SIG-M5 (cell line): ENCODE measurements at places on chromosomes 11 and 22.
A peak's percentile ranks its signal among the peaks of the same experiment; 100 is the strongest.

- DNase-seq: no peak
These were observed 32.0 kb upstream of the RELT start for GRCh38 chr11:73344191-73344607.

DNA sequence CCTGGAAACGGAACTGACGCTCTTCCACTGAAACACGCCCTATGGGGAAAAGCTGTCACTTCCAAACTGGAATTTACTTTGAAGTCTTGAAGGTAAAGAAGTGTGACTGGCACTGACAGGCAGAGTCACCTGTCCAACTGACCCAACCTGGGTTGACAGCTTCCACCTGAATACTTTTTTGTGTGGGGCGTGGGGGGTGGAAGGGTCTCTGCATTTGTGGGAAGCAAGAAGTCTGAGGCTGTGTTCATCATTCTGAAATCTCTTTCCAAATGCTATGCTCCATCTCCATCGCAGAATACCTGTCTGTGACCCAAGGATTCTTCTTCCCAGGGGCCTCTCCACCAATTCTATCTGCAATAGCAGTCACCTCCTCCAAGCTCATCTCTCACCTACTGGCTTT is 7.8 kb downstream of the IFT27 start:
- no peak for DNase-seq

DNA sequence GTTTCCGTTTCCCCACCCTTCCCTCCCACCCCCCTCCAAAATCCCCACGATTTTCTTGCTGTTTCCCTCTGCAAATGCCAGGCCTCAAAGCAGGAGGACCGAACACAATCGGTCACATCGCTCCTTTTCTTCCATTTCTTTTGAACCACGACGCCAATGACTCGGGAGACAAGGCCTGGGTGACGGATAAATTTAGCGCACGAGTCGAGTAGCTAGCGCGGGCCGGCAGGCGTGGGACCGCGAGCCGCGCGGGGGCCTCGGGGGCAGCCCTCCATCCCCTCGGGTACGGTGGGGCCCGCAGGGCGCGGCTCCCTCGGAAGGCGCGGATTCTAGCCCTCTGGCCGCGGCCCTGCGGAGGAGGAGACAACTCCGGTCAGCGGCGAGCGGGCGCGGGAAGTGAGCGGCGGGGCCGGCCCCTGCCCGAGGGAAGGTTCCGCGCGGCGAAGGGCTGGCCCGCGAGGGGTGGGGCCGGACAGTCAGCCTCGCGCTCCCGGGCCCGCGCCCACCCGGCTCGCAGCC is 414 bp downstream of the JOSD1 start:
- no peak for DNase-seq

GRCh38 chr11:111472228-111472627 is 40.0 kb downstream of the BTG4 start:
- DNase-seq: no peak

- DNase-seq: no peak
These were observed 663 bp downstream of the MRGPRG start for GRCh38 chr11:3217818-3218482.

DNA sequence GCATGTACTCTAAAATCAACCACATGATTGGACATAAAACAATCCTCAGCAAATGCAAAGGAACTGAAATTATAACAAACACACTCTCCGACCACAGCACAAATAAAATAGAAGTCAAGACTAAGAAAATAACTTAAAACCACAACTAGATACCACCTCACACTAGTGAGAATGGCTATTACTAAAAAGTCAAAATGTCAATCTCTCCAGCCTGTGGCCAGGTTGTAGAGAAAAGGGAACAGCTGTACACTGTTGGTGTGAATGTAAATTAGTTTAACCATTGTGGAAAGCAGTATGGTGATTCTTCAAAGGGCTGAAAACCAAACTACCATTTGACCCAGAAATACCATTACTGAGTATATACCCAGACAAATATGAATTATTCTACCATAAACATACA is 1025.7 kb upstream of the TENM4 start:
- DNase-seq: no peak

DNA sequence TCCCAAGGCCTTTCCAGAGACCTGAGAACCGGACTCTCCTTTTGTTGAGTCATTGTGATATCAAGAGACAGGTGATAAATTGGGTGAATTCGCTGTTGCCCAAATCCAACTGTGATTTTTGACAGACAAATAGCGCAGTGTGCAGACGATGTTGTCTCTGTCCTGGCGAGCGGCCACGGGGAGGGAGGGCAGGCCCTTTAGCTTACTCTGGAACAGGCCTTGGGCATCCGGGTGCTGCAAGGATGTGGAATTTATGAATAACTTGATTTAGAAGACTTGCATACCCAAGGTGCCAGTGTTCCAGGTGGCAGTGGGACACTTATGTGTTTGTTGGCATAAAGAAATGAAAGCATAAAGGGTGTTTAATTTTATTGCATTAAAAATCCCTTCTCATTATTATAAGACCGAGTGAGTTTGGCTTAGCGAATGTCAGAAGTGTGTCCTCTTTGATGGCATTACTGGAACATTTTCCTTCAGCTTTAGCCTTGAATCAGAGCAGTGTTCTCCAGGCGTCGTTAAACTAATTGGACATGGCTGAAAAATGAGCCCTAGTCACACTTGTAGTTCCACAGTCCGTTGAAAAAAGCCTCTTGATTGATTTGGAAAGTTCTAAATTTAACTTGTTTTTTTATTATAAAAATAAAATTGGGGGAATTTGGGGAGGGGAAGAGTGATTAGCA is 9.4 kb downstream of the LDLRAD3 start:
- no peak for DNase-seq

- peak; percentile 59 for DNase-seq
These were observed 556.1 kb downstream of the SOX6 start for GRCh38 chr11:15800111-15800800.

GRCh38 chr11:128761339-128761738 is 67.5 kb downstream of the FLI1 start:
- DNase-seq: no peak

DNA sequence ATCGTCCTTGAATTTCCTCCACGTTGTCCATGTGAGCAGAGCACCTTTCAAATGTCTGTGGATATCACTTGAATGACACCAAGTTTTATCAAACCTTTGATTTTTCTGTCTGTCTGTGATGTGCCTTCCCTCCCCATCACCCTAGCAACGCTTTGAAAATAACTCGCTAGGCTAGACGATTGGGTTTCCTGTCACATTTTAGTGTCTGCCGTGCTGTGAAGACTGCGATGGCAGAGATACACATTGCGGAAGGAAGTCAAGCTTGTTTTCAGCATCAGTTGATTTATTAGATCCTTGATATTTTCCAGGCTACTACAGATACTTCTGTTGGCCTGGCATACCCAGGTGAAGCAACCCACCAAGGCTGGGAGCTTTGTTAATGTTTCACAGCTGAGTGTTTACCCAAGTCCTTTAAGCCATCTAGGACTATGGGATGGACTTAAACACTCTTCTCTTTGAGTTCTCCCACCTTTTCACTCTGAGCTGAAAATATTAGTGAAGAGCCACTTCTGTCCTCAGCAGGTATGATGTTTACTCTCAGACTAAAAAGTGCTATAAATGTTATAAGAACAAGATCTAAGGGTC is 93.6 kb upstream of the CD44 start:
- DNase-seq: no peak

- no peak for DNase-seq
These were observed 292.3 kb downstream of the METTL15 start for GRCh38 chr11:28400331-28401100.

DNA sequence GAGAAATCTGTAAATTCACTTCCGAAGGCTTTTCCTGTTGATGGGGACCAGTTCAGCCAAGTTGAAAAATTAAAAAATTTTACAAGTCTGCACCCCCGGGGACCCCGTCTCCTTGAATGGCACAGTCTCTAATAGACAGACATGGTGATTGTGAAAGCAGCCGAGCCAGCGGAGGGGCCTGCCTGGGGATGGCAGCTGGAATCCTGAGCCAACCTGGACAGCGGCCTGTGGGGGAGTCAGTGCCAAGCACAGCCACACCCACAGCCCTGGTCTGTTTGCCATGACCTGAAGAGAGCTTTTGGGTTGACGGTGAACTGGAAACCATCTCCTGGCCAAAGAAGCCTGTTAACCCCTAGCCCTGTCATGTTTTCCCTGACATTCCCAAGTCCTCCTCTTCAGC is 64.7 kb downstream of the PARVG start:
- no peak for DNase-seq

GRCh38 chr11:6057452-6057851 is 26.9 kb upstream of the OR56A1 start:
- DNase-seq: no peak

- DNase-seq: no peak
These were observed 4.1 kb upstream of the TBX1 start for GRCh38 chr22:19756288-19757128.

DNA sequence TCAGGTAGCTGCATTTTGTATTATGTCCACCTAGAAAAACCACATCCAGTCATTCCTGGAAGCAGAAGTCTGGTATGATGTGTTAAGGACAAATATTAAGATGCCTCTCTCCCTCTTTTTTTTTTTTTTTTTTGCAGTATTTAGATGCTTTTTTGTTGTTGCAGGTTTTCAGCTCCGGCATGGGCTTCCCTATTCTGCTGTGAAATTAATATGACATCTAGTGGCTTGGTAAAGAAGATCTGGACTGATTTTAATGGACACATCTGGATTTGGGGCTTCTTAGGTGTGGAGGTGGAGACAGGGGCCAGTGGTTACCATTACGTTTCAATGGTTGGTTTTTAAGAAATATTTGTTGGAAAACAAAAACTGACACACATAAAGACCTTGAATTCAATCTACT is 47.5 kb upstream of the RASSF10 start:
- DNase-seq: no peak
